ENCODE measurements at places on chromosomes 11 and 22. TPM values are rescaled to one million over a fixed set of nuclear protein-coding genes. Genes with fewer than 3 reads are reported as not detected.
A peak's percentile ranks its signal among the peaks of the same experiment; 100 is the strongest.

DNA sequence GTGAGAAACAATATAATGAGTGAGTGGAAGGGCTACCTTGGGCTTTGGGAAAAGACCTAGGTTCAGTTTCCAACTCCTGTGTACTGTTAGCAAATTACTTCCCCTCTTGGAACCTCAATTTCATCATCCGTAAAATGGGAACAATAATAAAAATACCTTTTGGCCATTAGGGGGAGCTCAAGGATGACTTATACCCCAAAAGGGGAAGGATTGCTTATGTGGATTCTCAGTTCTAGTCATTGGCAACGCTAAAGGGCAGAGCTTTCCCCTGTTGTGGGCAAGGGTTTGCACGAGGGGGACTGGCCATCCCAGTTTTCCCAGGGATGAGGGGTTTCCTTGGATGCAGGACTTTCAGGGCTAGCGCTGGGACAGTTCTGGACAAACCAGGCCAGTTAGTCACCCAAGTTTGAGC is 3.1 kb upstream of the COMMD9 start:
- peak; percentile 19 for DNase-seq

- no peak for DNase-seq
Observed at GRCh38 chr11:122204206-122204605, 88.2 kb upstream of the BLID start.

DNA sequence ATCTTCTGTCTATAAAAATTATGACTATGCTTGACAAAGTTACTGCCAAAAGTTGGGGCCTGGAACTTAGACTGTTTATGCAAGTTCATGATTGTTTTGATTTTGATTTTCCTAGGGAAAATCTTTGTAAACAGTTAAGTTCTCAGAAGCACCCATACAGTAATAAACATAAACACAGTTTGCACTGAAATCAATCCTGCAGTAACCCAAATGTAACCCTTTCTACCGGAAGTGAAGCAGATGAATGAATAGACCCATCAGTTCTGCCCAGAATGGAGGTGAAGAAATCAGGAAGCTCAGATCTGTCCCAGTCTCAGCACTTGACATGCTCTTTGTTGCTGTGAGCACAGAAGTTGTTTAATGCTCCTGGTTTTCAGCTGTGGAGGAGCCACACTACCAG is 24.6 kb upstream of the C11orf96 start:
- no peak for DNase-seq

DNA sequence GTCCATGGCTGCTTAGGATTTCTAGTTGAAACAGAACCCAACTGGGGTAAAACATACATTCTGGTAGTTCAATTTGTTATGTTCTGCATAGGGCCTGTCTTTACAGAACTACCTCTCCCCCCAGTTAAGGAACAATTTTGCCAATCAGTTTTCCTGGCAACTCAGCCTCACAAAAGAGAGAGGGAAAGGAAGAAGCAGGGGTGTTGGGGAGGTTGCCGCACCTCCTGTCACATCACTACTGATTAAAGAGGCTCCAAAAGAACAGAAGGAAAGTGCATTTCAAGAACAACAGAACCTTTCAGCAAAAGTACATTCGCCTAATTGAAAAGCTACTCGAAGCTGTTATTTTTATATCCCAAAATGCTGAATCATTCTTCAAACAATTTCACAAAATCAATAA is 217.6 kb downstream of the CADM1 start:
- DNase-seq: no peak

- DNase-seq: no peak
Observed at GRCh38 chr11:79400206-79400605, 40.6 kb downstream of the TENM4 start.

The SMTNL1 gene
- total RNA-seq: not detected

The RPS3 gene
- total RNA-seq: 5,089 TPM

DNA sequence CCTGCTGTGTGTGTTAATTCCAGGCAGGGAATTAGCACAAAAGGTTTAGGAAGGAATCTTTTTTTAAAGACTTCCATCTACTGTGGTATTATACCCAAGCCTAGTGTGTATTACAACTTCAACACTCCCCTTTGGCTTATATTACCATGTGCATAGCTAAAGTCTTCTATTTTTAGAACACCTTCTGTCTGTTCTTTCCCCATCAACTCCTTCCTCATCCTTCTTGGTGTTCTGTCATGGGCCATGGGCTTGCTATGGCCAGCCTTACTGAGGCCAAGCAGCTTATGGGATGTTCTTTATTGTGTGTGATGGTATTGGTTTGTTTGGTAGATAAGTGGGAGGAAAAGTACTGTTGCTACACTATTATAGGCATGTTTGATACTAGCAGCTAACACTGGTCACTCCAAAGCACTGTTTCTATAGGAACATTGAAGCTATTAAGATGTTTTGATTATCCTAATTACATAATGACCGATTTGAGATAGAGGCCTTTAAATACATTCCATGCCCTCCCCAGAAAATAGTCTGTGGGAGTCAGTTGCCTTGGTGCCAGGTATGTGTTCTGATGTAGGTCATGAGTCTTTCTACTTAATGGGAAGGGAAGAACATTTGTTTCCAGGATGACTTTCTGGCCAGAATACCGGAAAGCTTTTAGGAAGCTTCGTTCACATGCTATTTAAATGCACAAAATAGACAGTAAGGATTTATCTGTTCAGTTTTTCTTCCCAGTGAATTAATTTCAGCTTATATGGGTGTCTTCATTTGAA is 16.5 kb downstream of the MCAM start:
- DNase-seq: no peak

The LTO1 gene
- total RNA-seq: 33.4 TPM

DNA sequence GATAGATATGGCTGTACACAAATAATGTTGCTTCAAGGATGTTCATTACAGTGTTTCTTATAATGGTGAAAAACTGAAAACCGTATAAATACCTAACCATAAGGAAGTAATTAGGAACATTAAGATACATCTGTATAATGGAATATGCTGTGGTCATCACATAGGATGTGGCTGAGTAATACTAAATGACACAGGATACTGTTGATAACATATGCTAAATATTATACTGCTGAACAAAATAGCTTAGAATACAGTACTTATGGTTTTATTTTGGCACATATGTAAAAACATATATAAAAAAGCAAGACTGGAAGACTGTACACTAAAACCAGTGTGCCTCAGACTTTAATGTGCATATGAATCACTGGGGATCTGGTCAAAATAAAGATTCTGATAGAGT is 43.8 kb downstream of the FBXO7 start:
- DNase-seq: no peak

DNA sequence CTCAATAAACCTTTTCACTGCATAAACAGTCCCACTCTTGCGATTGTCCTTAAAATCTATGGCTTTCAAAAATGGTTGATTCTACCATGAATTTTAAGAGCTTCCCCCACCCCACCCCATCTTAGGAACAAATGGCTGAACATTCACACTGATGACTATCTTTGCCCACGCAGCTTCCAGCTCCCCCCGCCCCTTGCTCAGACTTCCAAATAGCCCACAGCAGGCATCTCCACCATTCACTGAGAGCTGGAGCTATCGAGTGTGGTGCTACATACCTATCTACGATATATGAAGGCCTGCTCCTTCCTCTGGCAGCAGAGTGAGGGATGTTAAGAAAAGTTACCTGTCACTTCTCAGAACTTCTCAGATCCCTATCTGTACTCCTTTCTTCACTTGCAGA is 26.7 kb downstream of the EIF3F start:
- no peak for DNase-seq

The BRSK2 gene
- total RNA-seq: 0.27 TPM

The ZNF280B gene
- 2.1 TPM for total RNA-seq

- no peak for DNase-seq
Observed at GRCh38 chr22:35539487-35539886, 1.1 kb upstream of the RASD2 start.

The APOBEC3C gene
- total RNA-seq: 20.5 TPM

- DNase-seq: no peak
Observed at GRCh38 chr11:92406472-92406871, 181.9 kb downstream of the FAT3 start.

The CCDC134 gene
- 22.1 TPM for total RNA-seq

- no peak for DNase-seq
Observed at GRCh38 chr11:134599299-134599771, 187.3 kb upstream of the B3GAT1 start.

DNA sequence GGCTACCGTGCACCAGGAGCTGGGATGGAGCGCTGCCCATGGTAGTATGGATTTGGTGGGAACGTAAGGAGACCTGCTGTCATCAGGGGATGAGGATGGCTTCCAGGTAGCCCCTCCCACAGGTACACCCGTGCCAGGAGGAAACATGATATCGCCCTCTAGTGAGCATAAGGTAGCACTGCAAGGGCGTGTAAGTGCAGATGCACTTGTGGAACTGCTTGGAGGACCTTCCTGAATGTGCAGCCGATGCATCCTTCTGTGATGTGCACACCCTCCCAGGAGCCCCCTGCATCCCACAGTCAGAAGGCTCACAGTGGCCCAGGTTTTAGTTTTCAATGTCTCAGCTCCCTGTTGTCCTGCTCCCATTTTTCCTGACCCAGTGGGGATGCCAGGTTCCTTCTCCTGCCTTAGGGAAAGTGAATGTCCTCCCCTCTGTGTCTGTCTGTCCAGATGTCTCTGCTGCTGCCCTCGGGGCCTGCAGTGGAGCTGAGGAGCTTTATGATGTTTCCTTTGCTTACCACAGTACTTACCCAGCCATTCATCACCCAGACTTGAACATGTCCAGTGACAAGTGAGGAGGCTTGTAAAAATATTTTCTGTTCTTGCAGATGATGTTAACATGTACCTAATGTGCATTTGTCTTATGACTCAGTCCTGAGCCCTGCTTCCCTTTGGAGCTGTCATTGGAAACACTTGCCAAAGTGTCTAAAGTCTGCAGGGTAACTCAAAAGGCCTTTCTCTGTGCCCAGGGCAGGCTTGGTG is 49.2 kb downstream of the DBX1 start:
- no peak for DNase-seq

The APOBEC3G gene
- total RNA-seq: 18.5 TPM

The APOA4 gene
- not detected for total RNA-seq

The OR2D2 gene
- total RNA-seq: not detected

DNA sequence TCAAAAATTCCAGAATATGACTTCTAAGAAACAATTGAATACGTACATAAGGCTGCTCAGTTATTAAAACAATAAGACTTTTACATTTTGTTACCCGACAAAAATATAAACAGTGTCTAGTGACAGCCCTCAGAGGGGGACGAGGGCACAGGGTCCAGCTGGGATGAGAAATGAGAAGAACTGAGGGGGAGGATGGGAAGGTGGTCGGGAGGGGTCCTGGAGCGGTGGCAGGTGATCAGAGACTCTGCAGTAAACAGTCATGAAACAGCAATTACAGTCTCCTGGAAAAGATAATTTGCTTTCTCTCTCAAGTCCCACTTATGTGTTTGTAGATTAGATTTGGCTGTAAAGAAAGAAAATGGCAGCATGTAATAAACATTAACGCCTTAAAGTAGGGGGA is 56.0 kb downstream of the PACSIN2 start:
- DNase-seq: no peak

Measured in naive thymus-derived CD4-positive, alpha-beta T cell (primary cell).